T-helper 17 cell (primary cell): ENCODE measurements at places on chromosomes 1 and 21. TPM values are rescaled to one million over a fixed set of nuclear protein-coding genes. Genes with fewer than 3 reads are reported as not detected.

NPPA gene
- total RNA-seq, result not detected

MYOC gene
- not detected for total RNA-seq

FAM131C gene
- total RNA-seq, result not detected

EFNA1 gene
- not detected for total RNA-seq

GRCh38 chr1:195715652-195716051 lies 892.6 kb downstream of the KCNT2 start:
- no peak for DNase-seq

- DNase-seq, result no peak
Measured at GRCh38 chr1:229116114-229116513, 154.8 kb upstream of the RAB4A start.

DNA sequence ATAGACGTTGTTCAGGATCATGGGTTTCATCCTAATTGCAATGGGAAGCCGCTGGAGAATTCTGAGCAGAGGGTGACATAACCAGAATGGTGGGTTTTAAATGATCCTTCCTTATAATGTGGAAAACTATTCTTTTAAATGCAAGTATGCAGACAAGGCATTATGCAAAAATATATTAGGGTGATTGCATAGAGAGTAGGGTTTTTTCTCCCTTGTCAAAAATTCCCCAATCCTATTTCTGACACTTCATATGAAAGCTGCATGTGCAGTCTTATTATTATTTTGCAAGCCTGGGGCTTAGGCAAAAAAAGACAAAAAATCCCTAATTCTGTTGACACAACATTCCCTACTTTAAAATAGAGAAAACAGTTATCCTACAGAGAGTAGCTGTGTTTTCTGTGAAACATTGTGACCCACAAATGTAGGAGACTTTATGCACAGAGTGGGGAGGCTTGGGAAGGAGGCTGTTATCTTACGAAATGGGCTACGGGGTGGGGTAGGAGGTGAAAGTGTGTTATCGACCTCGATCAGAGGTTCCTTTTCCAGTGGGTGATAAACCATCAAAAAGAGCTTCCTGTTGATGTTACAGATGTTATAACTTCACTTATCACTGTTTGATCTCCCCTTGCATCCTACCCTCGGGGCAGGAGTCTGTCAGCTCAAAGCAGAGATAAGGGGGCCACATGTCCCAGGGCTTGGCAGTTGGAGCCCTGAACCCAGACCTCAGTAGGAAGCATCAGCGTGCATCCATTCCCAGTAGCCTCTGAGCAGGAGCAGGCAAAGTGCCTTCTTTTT lies 27.2 kb downstream of the RHEX start:
- no peak for DNase-seq

GRCh38 chr1:8090241-8090702 lies 64.2 kb upstream of the ERRFI1 start:
- no peak for DNase-seq

DNA sequence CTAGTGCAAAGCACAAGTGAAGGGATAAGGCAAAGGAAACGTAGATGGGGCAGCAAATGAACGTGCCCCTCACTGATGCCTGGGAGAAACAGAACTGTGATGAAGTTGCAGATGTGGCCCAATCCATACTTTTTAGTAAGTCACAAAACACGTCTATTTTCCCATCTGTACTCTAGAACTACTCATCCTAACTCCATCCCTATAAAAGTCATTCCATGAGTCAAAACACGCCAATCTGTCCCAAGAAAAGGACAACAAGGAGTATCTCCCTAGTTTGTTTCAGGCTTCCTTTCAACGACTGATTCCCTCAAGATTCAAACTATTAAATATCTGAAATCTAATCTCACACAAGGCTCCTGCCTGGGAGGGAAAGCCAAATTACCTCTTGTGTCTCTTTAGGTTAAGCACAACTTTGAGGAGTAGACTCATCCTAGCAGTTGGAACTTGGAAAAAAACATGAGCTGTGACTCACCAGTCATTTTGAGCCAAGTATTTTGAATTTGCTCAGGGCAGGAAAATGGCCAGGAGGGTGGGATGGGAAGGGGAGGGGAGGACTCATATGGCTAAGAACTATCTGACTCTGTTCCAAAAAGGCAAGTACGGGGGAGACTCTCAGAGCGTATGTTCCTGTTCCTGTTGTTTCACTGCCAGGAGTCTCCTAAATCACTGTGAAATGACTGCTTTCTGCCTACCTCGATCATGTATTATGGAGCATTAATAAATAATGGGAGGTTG lies 214.5 kb upstream of the CAMK1G start:
- no peak for DNase-seq

- no peak for DNase-seq
Measured at GRCh38 chr1:172484252-172484651, 40.4 kb upstream of the PIGC start.

GRCh38 chr1:91807921-91808620 lies 77.9 kb downstream of the TGFBR3 start:
- DNase-seq, result no peak

- DNase-seq, result no peak
Measured at GRCh38 chr1:219771080-219771479, 157.3 kb downstream of the SLC30A10 start.

DNA sequence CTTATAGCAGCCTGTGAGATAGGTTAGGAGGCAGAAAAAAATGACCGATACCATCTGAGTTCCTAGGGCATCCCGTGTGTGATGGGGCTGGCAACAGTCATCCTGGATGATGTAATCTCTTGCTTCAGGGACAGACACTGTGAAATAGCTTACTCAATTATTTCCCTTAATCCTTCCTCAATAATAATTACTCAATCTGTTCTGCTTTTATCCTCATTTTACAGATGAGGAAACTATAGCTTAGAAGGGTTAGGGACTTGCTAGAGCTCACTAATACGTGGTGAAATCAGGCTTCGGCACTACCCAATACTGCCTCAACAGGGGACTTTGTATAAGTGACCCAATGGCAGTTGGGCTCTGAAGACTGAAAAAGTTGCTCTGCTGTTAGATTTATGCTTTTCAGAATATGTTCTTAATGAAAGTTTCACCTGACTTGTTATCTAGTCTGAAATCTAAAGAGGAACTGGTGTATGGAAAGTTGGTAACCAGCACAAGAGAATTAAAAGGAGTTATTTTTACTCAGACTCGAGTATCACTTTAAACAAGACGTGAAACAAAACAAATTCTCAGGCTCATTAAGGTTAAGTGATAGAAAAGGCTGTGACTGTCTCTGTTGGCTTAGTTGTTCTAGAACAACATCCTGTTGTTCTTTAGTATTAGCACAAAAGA lies 14.4 kb downstream of the CD55 start:
- no peak for DNase-seq

- no peak for DNase-seq
Measured at GRCh38 chr1:236416165-236416564, 22.1 kb downstream of the EDARADD start.

DNA sequence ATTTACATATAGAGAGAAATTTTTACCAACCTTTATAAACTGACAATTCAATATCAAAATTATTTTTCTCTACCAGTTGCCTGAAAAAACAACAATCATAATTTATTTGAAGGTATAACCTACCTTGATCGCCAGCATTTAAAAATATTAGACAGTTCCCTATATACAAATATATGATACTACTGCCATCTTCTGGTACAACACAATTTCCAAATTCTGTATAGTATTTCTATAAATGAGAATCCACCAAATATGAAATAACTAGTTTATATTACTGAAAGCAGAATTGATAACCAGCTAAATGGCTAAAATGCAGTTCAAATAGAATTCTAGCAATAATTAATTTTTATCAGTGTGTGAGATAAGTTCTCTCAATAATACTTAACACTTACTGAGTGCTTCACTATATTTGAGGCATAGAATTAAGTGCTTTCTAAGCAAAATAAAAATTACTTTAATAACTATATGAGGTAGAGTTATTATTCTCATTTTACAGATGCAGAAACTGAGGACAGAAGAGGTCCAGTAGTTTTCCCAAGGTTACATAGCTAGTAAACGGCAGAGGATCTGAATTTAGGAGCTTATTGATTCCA lies 75.6 kb downstream of the PIGK start:
- no peak for DNase-seq

- no peak for DNase-seq
Measured at GRCh38 chr1:29868944-29869343, 632.6 kb downstream of the PTPRU start.

DNA sequence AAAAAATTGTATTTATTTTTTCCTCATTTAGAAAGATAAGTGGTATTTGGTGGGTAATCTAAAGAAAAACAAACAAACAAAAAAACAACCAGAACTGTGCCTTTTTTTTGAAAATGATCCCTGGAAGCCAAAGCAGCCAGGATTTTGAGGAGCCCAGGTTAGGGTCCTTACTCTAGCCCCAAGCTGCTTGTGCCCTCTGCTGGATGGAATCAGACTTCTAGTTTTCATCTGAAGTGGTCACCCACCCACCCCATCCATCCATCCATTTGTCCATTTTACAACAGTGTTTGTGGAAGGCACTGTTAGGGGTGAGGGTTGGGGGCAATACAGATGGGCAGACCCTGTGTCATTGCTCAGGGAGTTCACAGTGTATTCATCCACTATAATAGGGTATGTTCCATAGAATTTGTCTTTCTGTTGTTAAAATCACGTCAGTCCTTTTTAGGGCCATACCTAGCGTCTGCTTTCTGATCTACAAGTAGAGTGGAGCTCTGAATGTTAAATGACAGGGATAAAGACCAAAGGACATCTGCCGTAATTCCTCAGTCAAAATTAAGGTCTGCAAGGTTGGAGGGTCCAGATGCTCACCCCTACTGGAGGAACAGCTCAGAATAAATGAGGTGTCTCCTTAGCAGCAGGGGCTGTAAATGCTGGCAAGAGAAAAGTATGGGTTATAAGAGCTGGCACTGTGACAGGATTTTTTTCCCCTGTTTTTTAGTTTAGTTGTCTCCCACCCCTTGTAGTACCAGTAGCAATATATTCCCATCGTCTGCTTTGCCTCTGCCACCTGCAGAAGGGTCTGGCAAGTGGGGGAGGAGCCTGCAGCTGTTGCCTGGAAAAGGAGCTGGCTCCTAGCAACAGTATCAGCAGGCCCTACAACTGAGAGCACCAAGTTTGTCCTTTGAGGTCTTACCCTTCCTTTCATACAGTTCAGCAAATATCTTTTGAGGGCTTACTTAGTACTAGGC lies 3.2 kb downstream of the LRRC42 start:
- DNase-seq, result no peak

GRCh38 chr1:75074831-75075395 lies 59.3 kb upstream of the LHX8 start:
- DNase-seq, result no peak

GRCh38 chr1:155526356-155526755 lies 36.2 kb downstream of the ASH1L start:
- DNase-seq, result no peak

- no peak for DNase-seq
Measured at GRCh38 chr21:14243874-14244273, 27.9 kb downstream of the RBM11 start.

GRCh38 chr1:55538428-55538827 lies 323.3 kb upstream of the USP24 start:
- no peak for DNase-seq

DNA sequence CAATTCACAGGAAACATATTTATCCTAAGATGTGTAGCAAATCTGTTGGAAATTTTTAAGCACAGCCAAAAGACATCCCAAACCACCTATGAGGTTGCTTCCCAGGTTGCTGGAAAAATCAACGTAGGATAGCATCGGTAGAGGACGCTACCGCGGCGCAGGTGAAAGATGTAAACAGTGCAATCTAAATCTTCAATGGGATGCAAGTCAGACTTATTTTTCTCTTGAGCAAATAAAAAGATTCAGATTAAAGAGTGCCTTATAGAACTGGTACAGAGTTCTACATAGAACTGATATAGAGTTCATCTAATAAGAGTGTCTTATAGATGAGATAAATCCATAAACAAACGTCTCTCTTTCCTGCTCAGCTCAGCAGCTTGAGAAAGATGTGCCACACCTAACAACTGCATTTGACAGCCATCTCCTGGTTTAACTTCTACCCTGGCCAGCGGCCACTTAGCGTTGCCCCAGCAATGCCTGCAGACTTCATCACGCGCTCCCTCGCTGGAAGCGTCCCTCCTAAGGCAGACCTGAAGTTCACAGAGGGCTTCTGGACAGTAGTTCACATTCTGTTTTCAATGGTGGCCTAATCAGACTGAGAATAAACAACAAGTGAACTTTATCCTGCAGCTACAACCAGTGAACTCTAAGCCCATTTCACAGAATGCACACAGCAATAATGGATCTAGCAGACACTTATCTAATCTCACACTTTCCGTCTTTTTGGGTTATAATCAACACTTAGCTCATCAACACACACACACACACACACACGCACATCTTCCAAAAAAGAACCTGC lies 164.5 kb downstream of the TOMM20 start:
- no peak for DNase-seq

DNA sequence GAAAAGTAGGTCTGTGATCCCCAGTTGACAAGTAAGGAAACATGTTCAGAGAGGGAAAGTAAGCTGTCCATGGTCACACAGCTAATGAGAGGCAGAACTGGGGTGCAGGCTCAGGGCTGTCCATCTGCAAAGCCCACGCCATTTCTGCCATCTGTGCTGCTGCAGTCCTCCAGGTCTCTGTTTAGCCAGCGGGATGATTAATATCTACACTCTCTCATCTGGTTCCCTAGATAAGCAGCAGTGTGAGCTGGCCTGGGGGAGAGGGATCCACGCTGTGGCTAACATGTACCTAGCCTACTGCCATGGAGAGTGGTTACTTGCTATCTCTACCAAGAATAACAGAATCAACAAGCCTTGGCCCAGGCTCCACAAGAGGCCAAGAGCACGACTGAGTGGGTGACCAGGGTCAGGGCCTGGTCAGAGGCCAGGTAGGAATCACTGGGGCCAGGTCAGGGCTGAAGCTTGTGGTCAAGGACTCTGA lies 75.2 kb downstream of the TRABD2B start:
- no peak for DNase-seq

DNA sequence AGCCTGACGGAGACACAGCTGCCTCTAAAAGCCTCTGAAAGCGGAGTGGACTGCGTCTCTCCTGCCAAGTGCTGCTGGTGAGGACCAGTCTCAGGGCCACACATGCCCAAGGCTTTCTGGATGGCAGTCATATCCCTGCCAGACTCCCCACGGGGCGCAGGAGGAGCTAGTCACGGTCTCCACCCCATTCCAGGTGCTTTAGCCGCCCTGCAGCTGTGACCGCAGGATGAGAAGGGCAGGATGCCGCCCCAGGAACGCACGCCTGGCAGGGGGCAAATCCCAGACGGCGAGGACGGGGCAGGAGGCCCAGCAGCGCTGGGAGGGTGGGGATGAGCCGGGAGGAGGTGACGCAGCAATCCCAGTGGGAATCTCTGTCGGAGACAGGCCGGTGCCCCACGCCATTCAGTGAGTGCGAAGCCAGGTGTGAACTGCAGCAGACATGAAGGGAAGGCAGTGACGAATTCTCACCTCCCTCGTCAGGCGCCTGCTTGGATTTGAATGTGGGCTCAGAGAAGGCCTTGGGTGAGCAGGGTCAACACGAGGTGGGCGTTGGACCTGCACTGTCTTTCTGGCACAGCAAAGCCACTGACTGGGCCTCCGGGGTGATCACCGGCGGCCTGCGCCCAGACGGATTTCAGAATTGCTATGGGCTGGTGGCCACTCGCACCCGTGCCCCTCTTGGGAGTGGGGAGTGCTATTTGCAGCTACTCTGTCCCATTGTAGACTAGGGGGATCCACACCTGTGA lies 38.5 kb upstream of the SLC19A1 start:
- DNase-seq, result no peak
